ENCODE measurements at places on chromosomes 16 and 17. TPM values are rescaled to one million over a fixed set of nuclear protein-coding genes. Genes with fewer than 3 reads are reported as not detected.

The ZSCAN10 gene
- 0.23 TPM for total RNA-seq

The UNC13D gene
- total RNA-seq, result 167 TPM

The CSH2 gene
- not detected for total RNA-seq

The IQCK gene
- total RNA-seq, result 2.0 TPM

The SLC38A8 gene
- total RNA-seq, result not detected

The TMEM235 gene
- not detected for total RNA-seq

The SLC6A4 gene
- not detected for total RNA-seq

The GP1BA gene
- total RNA-seq, result not detected

The TEKT5 gene
- not detected for total RNA-seq

The ODAD4 gene
- 0.26 TPM for total RNA-seq

The TBC1D3L gene
- 33.5 TPM for total RNA-seq

The CLCN7 gene
- 82.8 TPM for total RNA-seq

The FKBP10 gene
- 1.3 TPM for total RNA-seq

The FGF11 gene
- total RNA-seq, result 2.5 TPM

The P2RX5 gene
- 22.3 TPM for total RNA-seq

The ZKSCAN2 gene
- total RNA-seq, result 4.7 TPM

The EME1 gene
- 1.4 TPM for total RNA-seq

The UBE2Z gene
- 81.0 TPM for total RNA-seq

The SLC5A2 gene
- total RNA-seq, result 3.2 TPM

The TSPOAP1 gene
- total RNA-seq, result 17.5 TPM

The OXLD1 gene
- 68.2 TPM for total RNA-seq

The METRNL gene
- total RNA-seq, result 50.8 TPM

The GINS2 gene
- total RNA-seq, result 1.6 TPM

The GNG13 gene
- not detected for total RNA-seq

The TNK1 gene
- 5.7 TPM for total RNA-seq

The IL21R gene
- total RNA-seq, result 36.4 TPM

The AURKB gene
- 2.7 TPM for total RNA-seq

The RNF157 gene
- 61.9 TPM for total RNA-seq

The KRTAP2-3 gene
- not detected for total RNA-seq

The TBC1D16 gene
- 6.1 TPM for total RNA-seq

The TAX1BP3 gene
- total RNA-seq, result 9.1 TPM

The CCDC92B gene
- total RNA-seq, result not detected

The CDH1 gene
- 0.38 TPM for total RNA-seq

The KRTAP4-3 gene
- total RNA-seq, result not detected

The BICDL2 gene
- not detected for total RNA-seq

The TRIM72 gene
- total RNA-seq, result 0.09 TPM

The CD7 gene
- 265 TPM for total RNA-seq

The GSE1 gene
- total RNA-seq, result 41.1 TPM

The POLR2A gene
- 434 TPM for total RNA-seq

The PRAC1 gene
- not detected for total RNA-seq

The VAT1 gene
- total RNA-seq, result 31.6 TPM

The GNAO1 gene
- total RNA-seq, result 5.5 TPM

The TLCD3A gene
- total RNA-seq, result 2.8 TPM

The HSPB9 gene
- not detected for total RNA-seq

The ZNF423 gene
- not detected for total RNA-seq

The ABCC11 gene
- not detected for total RNA-seq

The STRADA gene
- total RNA-seq, result 47.2 TPM

The TMEM132E gene
- total RNA-seq, result 0.35 TPM

The RUSF1 gene
- total RNA-seq, result 107 TPM

The NOXO1 gene
- total RNA-seq, result 0.78 TPM

The HSD11B2 gene
- not detected for total RNA-seq

The TMIGD1 gene
- not detected for total RNA-seq

The CHST4 gene
- 0.23 TPM for total RNA-seq

The ALDH3A2 gene
- 21.9 TPM for total RNA-seq
